ENCODE measurements at places on chromosomes 16 and 17.

DNA sequence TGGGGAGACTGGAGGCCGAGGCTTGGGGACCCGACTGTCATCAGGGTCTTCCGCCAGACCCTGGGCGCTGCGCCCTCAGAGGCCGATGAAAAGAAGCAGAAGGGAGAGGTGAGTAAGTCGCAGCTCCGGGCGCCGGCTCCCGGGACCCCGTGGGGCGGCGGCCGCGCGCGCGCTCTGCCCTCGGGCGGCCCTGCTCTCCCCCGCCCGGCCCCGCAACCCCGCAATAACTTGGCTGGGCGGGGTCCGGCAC lies 392 bp upstream of the ABHD15 start:
- no peak for DNase-seq

- no peak for DNase-seq
These were observed 137.5 kb downstream of the CCDC182 start for GRCh38 chr17:57607553-57608120.

GRCh38 chr17:45908460-45908859 lies 14.1 kb downstream of the MAPT start:
- no peak for DNase-seq

GRCh38 chr16:751152-752006 lies 9.2 kb upstream of the MSLN start:
- no peak for DNase-seq

- DNase-seq, result no peak
These were observed 139.8 kb downstream of the FOXL1 start for GRCh38 chr16:86718118-86718517.

GRCh38 chr16:84613408-84614072 lies 4.3 kb downstream of the COTL1 start:
- DNase-seq, result no peak

DNA sequence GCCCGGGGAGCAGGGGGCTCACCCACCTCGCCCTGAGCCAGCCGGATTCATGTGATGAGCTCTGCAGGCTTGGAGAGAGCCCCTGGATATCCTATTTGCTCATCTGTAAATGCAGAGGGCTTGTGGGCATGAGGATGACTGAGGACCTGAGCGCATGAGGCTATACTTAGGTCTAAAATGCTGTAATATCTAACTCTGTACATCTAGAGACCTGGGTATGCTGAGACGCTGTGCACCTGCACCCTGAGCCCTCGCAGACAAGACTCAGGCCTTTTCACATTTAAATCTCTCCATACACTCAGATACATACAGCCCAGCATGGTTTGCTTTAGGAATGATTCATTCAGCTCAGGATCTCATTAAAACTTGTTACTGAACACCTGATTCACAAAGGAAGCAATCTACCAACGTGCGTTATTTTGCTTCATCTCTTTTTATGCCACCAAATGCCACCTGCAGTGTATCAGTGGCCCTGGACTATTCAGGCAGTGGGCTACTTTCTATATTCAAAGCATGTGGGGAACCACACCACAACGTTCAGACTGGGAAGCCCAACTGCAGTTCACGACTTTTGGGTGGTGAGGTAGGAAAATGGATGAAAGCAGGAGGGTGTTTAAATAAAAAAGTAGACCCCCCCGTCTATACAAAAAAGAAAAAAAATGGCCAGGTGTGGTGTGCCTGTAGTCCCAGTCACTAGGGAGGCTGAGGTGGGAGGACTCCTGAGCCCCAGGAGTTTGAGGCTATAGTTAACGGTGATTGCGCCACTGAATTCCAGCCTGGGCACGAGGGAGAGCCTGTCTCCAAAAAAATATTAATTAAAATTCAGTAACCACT lies 12.0 kb downstream of the USP7 start:
- no peak for DNase-seq

DNA sequence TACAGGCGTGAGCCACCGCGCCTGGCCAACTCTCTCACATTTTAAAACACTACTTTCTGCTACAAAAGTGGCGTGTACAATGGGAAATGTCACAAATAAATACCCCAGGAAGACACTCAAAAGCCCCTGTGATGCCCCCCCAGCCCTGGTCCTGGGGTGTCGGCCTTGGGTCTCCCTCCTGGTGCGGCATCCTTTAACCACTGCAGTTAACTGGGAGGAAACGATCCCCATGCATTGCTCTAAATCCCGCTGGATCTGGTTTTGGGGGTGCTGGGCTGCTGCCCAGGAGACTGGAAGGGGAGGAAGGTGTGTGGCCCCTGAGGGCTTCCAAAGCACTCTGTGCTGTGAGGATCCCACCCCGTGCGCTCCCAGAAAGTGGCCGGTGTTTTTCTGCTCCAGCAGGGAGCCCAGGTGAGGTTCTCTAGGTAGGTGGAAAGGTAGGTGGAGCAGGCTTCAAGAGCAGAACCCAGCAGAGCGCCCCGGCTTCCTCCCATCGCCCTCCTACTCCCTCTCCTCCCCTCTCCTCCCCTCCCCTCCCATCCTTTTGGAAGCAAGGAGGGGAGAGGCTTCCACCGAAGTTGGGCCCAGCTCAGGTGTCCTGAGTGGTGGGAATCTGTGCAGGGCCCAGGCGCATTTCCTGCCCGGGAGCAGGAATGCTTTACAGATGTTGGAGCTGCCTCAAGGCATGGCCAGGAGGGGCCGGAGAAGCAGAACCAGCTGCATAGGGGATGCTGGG lies 363.3 kb downstream of the SEC14L1 start:
- no peak for DNase-seq

DNA sequence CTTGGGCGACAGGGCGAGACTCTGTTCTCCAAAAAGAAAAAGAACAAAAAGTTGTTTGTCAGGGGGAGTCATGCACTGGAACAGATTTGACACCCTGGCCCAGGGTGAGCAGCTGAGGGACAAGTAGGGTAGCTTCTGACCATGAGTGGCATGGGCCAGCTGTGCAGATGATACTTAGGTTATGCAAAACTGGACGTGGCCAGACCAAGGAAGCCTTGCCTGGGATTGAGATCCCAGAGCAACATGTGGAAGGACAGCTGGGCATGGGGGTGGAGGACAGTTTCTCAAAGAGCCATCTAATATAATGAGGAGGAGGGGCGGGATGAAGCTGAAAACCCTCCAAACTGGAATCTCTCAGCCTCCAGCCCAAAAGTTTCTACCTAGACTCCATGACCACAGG lies 19.6 kb upstream of the SLC35B1 start:
- DNase-seq, result no peak

DNA sequence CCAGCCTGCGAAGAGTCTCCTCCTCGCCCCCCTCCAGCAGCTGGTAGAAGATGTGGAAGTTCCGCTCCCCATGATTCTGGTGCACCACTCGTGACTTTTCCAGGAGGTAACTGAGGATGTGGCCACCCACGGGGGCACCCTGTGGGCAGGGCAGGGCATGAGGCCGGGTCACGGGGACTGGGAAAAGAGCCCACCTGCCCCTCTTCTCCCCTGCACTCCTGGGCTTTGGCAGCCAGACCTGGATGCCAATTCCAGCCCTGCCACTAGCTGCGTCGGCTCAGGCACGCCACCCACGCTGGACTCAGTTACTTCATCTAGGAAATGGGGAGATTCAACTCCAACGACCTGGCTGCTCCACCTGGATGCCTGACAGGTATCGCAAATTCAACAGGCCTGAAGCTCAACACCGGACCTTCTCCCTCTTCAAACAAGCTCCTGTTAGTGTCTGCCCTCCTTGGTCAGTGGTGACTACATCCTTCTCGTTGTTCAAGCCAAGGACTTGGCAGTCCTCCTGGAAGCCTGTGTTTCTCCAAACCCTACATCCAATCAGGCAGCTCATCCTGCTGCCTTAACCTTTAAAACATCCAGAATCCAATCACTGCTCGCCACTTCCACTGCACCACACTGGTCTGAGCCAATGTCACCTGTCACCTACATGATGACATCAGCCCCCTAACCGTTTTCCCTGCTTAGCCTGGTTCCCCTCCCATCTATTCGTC lies 11.6 kb downstream of the MYO1C start:
- no peak for DNase-seq

- DNase-seq, result peak; percentile 53
These were observed 2.4 kb upstream of the CACNA1H start for GRCh38 chr16:1150511-1150982.

- DNase-seq, result no peak
These were observed 10.1 kb upstream of the PRM1 start for GRCh38 chr16:11291091-11291703.

DNA sequence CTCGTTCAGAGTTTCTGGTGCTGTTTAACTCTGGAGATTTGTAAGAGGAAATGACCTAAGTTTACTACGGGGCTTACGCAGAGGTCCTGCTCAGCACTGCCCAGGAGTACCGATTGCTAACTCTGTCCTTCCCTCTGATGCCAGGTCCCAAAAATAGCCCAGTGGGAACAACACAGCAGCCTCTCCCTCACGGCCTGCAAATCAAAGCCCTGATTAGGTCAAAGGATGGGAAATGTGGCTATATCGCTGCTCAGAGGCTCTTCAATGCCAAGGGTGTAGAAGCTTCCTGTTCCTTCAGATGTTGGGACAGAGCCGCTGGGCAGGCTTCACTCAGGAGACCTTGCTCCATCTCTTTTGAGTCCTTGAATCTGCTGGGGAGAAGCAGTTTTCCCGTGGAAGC lies 174.2 kb upstream of the KCNJ16 start:
- DNase-seq, result no peak

DNA sequence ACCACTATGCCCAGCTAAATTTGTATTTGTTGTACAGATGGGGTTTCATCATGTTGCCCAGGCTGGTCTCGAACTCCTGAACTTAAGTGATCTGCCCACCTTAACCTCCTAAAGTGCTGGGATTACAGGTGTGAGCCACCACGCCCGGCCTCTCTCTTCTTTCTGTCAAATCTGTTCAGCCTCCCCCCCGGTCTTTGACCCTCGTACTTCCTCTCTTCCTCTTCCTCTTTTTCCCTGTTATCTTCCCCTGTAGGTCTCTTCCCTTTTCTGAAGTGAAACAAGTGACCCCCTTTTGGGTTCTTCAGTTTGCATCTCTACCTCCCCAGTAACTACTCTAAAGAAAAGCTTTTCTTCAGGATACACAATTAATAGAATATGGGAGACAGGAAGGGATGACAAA lies 31.7 kb upstream of the DHX40 start:
- DNase-seq, result no peak

DNA sequence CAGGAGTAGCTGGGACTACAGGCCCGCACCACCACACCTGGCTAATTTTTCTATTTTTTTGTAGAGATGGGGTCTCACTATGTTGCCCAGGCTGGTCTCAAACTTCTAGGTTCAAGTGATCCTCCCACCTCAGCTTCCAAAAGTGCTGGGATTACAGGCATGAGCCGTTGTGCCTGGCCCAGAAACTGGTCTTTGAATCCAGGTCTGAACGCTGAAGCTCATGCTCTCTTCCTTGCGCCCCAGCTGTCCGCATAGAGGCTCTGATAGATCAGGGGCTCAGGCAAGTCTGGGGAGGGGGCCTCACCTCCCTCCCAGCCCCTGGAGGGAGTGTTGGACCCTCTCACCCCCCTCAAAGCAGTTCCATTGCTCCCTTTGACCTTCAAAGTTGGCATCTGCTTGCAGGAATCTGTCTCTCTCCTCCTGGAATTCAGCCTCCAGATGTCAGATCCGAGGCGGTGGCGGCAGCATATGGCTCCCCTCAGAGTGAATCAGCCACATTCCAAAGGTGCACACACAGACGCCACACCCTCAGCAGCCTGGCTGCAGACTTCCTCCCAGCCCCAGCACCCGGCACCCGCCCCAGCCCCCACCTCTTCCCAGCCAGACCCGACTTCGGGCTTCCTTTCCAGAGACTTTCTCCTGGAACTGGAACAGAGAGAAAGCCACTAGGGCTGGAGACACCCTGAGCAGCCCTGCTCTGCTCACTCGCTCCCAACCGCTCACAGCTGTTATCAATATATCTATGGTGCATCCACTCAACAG lies 16.9 kb upstream of the GLIS2 start:
- no peak for DNase-seq

- peak; percentile 75 for DNase-seq
These were observed at the start of gene TBKBP1 for GRCh38 chr17:47693731-47694580. TBKBP1 (plus strand) TSS chr17:47694161; CDS start chr17:47696113, 1,952 bp downstream.

- no peak for DNase-seq
These were observed 41.8 kb downstream of the TEKT5 start for GRCh38 chr16:10652730-10653590.

- DNase-seq, result no peak
These were observed 11.0 kb upstream of the SEC14L1 start for GRCh38 chr17:77129568-77130301.

- no peak for DNase-seq
These were observed 191.0 kb downstream of the PRKCA start for GRCh38 chr17:66493283-66494019.

DNA sequence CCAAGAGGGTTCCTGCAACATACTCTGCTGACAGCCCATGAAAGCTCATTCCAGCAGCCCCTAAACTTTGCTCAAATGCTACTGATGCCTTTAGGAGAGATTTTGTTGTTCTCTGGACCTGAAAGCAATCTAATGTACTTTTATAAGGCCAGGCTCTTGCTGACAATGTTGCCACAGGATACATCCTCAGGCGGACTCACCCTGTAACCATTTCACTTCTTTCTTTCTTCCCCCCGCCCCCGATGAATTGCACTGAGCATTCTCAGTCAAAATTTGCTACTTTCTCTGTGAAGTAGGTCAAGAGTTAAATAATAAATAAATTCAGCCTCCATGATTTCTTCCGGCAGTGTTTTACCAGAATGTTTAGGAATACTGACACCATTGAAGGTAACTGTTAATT lies 1.5 kb downstream of the GAS7 start:
- no peak for DNase-seq

GRCh38 chr16:2765462-2766404 lies 11.3 kb downstream of the ELOB start:
- no peak for DNase-seq

DNA sequence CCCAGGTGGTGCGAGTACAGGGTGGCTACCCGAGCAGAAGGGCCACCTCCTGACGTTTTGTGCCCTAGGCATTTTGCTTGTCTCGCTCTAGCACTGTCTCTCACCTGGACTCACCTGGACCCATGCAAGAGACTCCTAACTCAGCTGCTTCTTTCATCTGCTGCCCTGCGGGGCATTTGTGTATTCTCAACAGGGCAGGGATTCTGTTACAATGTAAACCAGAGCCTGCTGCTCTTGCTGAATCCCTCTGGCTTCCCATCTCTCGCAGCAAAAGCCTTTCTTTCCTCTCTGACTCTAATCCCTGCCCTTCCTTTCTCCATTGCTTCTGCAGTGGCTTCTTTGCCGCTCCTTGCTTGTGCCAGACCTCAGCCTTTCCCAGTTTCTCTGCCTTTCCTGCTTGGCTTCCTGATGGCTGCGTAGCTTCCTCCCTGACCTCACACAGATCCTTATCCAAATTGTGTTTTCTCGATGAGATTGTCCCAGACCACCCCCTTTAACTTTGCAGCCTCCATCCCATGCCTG lies 10.2 kb downstream of the ARSG start:
- DNase-seq, result no peak

DNA sequence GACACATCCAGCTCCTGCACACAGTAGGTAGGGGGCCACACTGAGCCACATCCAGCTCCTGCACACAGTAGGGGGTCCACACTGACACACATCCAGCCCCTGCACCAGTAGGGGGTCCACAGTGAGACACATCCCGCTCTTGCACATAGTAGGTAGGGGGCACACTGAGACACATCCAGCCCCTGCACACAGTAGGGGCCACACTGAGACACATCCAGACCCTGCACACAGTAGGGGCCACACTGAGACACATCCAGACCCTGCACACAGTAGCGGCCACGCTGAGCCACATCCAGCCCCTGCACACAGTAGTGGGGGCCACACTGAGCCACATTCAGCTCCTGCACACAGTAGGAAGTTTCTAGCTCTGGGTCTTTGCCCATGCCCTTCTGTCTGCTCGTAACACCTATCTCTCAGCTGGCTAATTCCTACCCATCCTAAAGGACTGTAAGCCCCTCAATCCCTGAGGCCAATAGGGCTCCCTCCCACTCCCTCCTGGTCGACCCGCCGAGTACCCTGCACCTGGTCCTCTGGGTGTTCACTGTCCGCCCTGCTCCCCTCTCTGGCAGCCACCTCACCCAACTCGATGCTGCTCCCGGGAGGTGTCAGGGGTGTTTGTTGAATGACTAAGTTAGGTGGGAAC lies 9.4 kb upstream of the ATP2A3 start:
- DNase-seq, result no peak
